Ecto neural progenitor cell (in vitro differentiated cells): ENCODE measurements at places on chromosomes 6 and 20.

DNA sequence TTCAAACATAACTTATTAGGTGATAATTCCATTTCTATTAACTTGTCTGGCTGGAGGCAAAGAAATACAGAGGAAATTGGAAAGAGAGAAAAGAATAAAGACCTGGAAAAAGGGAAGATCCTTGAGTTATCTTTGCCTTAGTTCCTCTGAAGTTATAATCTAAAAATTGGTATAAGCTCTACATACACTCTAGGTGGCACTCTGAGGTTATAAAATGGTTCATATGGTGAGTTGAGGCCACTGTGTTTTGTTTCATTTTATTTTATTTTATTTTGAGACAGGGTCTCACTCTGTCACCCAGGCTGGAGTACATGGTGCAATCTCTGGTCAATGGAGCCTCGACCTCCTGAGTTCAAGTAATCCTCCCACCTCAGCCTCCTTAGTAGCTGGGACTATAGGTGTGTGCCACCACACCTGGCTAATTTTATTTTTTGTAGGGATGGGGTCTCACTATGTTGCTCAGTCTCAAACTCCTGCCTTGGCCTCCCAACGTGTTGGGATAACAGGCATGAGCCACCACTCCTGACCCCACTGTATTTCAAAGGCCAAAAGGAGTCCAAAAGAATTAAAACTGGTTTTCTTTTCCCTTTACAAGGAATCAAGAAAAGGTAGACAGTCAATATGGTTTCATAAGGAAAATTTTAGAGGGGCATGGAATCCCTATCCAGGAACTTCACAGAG lies 19.4 kb downstream of the GPX6 start:
- no peak for DNase-seq

GRCh38 chr6:111837007-111837406 lies 36.2 kb downstream of the FYN start:
- no peak for DNase-seq

DNA sequence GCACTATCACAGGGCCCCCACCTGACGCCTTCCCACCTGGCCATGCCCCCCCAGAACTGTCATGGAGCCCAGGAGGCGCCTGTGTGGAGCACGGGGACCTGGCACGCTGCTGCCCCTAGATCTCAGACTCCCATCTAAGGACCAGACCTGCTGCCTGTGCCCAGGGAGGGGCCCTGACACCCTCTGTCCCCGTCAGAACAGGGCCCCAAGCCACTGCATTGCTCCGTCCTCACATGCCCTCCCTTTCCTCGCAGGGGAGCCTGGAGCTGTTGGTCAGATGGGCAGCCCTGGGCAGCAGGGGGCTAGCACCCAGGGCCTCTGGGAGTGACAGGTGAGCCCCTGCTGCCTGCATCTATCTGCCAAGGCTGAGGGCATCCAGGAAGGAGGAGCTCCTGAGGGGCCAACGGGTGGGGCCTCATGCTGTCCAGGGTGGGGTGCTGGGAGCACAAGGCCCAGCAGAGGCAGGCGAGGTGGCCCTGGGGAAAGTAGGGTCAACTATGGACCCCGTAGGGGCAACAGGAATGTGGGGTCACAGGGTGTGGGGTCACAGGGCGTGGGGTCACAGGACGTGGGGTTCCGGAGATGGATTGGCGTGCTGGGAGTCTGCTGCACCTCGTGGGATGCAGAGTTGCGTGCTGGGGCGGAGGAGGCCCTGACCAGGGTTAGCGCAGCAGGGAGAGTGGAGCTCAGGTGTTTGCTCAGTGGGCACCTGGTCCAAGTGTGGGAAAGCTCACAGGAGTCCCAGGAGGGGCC lies 31.6 kb downstream of the CHRNA4 start:
- DNase-seq: no peak

- no peak for DNase-seq
Observed at GRCh38 chr20:3858689-3859088, 12.1 kb downstream of the MAVS start.

GRCh38 chr6:106199998-106200397 lies 113.9 kb downstream of the PRDM1 start:
- DNase-seq: no peak

DNA sequence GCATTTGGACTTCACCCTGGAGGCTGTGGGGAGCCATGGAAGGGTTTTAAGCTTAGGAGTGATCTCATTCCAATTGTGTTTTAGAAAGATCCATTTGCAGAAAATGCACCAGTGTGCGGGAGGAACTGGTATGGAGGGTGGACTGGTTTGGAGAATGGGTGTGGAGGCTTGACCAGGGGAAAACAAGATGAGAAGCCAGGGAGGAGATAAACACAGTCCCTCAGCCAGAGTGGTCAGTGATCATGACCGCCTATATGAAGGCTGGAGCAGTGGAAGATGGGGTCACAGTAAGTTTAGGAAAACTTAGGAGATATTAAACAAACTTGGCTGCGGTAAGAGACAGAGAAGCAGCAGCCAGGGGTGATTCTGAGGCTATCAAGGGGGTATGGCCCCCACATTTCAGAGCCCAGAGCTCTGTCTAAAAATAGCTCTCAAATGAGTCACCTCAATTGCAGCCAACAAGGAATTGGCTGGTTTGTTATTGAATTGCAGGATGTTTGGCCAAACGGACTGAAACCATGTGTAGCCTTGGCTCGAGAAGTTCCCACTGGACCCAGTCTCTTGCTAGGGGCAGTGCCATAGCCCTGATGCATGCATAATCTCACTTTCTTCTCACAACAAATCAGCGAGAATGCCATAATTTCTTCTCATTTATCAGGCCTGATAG lies 159.9 kb upstream of the TOP1 start:
- no peak for DNase-seq

GRCh38 chr6:153172815-153173214 lies 41.7 kb upstream of the RGS17 start:
- DNase-seq: no peak

DNA sequence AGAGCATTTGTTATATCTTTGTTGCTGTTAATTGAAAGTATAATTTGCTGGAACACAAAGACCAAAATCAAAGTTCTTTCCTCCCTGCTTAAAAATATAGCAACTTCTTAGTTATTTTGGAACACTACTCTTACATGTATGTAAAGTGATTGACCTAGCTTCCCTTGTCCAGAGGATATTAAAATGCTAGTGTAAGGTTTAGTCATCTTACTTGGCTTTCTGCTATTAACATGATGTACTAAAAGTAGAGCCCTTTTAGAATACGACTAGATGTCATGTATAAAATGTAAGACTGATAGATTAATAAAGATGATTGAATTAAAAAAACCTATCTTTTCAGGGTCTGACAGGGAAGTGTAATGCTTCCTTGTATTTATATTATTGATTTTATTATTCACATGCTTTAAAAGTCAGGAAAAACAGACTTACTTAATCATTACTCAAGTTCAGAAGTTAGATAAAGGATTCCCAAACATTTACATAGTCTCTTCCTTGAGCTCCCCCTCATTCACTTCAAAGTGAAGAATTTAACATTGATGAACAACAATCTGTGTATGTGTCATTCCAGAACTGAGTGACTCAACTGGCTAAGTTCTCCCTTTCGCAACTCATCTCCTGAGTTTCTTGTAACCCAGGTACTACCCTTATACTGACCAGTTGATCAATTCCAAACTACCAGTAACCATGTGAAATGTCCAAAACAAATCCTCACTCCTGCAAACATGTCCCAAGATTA lies 50.9 kb downstream of the BTBD9 start:
- DNase-seq: no peak

DNA sequence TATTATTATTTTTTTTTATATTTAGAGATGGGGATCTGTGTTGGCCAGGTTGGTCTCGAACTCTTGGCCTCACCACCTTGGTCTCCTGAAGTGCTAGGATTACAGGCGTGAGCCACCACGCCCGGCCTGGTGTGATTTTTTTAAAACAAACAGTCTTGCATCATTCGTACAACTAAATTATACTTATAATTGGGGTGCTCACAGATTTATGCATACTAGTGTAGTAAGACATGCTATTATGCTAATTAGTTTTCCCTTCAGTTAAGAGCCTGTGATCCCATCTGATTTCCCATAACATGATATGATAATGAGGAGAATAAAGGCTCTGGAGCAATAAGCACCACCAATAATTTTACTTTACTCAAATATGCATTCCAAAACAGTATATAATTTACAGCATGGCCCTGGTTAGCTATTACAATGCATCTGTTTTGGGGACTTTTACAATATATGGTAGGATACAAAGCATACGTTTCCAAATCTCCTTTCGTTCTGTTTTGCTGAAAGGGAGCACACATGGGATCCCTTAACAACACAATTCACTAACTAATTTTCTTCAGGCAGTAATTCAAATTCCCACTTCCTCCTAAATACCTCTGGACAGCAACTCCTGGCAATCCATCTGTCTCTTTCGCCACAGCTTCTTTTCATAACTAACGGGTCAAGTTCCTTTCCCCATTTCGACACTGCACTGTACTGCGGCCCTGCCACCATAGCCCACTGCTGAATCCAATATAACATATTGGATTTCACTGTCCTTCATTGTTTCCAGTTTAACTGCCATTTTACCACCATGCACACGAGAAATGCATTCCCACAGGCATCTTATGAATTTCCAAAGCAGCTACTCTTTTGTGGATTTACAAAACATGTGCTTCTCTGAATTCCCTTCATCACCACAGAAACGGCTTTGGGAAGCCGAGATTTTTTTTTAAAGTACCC lies 1.7 kb downstream of the NUDT3 start:
- DNase-seq: no peak

GRCh38 chr6:48610846-48611245 lies 499.8 kb upstream of the PTCHD4 start:
- DNase-seq: no peak

DNA sequence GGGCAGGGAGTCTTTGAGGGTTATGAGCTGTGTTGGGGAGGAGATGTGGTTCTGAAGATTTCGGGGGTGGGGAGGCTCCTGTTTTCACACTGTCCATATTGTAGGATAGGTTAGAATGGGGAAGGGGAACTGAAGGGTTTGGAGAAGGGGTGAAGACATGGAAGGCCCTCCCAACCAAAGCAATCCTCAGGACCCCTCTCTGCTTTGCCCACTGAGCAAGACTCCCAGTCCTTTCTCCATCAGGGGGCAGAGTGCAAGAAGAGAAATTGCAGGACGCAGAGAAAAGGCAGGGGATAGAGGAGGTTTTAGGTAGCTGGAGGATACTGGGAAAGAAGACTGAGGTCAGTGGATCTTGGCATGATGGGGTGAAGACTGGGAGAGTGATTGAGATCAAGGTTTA lies 3.9 kb downstream of the SYNGAP1 start:
- no peak for DNase-seq

DNA sequence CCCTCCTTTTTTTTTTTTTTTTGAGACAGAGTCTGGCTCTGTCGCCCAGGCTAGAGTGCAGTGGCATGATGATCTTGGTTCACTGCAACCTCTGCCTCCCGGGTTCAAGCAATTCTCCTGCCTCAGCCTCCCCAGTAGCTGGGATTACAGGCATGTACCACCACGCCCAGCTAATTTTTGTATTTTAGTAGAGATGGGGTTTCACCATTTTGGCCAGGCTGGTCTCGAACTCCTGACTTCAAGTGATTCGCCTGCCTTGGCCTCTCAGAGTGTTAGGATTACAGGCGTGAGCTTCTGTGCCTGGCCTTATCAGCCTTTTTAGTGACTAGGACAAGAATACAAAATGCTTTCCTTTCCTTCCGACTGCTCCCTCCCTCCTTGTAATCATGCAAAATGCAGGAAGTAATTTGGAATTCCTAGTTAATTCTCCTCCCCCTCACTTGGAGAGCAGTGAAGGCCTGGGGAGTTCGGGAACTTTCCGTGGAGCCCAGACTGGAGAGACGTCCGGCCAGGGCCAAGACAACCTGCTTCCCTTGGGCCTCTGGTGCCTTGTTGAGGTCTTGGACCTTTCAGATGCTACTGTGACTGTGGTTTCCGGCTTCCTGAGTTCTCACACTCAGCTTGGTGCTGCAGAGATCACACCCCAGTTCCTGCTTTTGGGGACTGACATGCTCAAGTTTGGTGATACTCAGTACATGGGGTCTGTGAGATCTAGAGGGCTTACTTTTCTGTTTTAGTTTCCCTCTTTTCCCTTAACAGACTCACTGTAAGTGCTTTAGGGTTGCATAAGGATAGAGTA lies 3.9 kb upstream of the PHF20 start:
- DNase-seq: no peak

GRCh38 chr20:40462566-40462965 lies 226.5 kb downstream of the MAFB start:
- no peak for DNase-seq

- no peak for DNase-seq
Observed at GRCh38 chr6:24415753-24416152, 13.0 kb downstream of the MRS2 start.

- DNase-seq: peak; percentile 25
Observed at GRCh38 chr6:109471105-109471810, 11.8 kb downstream of the ZBTB24 start.

- DNase-seq: no peak
Observed at GRCh38 chr6:21305893-21306332, 287.6 kb upstream of the SOX4 start.

GRCh38 chr20:23937303-23938117 lies 51.1 kb downstream of the GGTLC1 start:
- DNase-seq: peak; percentile 75

GRCh38 chr6:84920021-84920420 lies 155.6 kb upstream of the TBX18 start:
- no peak for DNase-seq

- no peak for DNase-seq
Observed at GRCh38 chr6:38310061-38310460, 329.7 kb downstream of the BTBD9 start.

DNA sequence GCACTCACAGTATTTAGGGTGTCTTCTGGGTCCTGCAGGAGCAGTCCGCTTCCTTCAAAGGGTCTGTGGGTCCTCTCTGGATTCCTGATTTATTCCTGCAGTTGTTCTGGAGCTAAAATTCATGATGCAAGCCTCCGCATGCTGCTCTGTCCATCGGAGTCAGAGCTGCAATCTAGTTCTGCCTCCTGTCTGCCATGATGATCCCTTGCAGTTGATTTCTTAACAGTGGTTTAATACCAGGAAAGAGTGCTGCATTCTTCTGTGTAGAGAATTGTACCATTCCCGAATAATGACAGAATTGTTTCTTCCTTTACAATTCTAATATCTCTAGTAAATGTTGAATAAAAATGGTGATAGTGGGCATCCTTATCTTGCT lies 72.0 kb upstream of the B3GAT2 start:
- DNase-seq: no peak

GRCh38 chr20:63706852-63707557 lies 771 bp downstream of the ARFRP1 start:
- no peak for DNase-seq
